ENCODE measurements at places on chromosomes 3 and 15.

DNA sequence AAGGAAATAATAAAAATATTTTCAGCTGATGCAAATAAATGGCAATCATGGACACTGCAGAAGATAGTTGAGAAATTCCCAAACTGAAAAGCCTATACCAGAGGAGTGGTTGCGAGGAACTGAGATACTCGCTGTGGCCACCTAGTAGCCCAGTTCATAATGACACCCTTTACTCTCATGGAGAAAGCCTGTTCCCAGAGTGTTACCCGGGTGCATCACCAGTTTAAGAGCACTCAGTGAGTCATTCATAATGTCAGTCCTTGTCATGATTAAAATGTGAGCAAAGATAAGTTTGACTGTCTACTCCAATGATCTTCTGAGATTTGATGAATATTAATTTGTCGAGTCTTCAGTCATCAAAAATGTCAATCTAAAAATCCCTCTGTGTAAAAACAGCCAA is 138.4 kb upstream of the LRRC3B start:
- DNase-seq: no peak

- DNase-seq: no peak
These were observed 50.9 kb upstream of the CHRNB4 start for GRCh38 chr15:78691851-78692421.

GRCh38 chr3:173889596-173889995 is 492.1 kb downstream of the NLGN1 start:
- no peak for DNase-seq

- DNase-seq: no peak
These were observed 49.9 kb downstream of the NMD3 start for GRCh38 chr3:161270991-161271390.

DNA sequence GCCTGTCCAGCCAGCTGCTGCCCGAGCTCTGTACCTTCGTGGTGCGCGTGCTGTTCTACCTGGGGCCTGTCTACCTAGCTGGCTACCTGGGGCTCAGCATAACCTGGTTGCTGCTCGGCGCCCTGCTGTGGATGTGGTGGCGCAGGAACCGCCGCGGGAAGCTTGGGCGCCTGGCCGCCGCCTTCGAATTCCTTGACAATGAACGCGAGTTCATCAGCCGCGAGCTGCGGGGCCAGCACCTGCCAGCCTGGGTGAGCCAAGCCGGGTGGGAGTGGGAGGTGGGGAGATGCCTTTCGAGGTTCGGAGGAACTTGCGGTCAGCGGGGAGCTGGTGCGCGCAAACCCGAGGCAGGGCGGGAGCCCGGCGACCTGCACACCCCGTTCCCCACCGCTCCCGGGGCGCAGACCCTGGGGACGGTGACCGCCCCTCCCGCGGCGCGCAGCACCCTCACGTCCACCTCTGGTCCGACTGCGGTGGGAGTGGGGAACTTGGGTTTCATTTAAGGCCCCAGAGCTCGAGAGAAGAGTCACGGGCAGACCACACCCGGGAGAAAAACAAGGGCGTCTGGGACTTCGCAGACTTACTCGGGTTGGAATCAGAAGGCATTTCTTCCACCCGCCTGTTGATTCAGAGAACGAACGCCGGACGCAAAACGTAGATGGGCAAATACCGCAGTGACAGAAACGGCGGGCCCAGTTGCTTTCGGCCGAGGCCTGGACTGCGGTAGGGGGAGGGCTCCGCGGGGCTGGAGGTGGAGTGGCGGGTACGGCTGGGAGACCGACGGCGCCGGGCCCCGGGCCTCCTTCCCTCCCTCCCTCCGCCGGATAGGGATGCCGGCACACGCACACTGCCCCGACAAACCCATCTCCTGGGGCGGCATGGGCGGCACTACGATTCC is 708 bp downstream of the ESYT3 start:
- no peak for DNase-seq

DNA sequence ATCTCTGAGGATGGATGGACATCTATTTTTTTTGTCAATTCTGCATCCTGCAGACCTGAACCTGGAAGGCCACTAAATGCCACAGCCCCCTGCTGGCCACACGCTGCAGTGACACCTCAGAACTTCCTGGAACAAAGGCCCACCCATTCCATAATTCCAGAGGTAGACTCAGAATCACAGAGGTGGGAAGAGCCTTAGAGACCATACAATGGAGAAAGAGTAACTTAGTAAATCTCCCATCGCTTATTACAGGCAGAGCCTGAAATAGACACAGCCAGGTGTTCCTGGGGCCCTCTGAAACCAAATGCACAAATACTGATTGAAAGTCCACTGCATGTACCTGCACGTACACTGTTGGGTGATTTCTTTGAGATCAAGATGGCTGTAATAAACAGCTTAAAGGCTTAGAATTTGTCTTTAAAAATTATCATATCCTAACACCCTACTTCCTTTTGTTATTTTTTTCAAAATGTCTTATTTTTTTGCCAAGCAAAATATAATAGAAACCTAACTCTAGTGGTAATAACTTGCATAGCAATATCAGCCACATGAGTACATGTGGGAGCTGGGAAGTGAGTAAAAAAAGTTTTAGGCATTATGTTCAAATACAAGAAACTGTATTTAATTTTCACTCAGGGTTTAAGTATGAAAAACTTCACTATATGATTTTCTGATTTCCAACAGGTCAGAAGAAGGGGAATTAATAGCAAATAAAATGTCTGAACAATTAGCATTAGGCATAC is 62.7 kb downstream of the EOMES start:
- peak; percentile 35 for DNase-seq

DNA sequence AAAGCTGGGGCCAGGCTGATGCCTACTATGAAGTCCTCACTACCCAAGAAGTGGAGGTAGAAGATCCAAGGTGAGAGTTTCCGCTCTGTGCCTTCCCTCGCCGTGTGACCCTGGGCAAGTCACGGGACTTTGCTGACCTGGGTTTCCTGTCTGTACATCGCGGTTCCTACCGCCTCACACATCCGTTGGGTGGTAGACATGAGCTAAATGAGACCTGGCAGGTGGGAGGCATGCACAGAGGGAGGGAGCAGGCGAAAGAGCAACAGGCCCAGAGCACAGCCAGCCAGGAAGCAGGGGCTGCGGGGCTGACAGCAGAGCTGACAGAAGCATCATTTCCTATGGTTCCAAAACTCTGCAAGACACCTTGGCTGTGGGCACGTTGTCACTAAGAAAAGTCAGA is 157.3 kb upstream of the BHLHE40 start:
- DNase-seq: peak; percentile 85

- DNase-seq: no peak
These were observed 425.3 kb upstream of the PROK2 start for GRCh38 chr3:72210261-72210660.

- no peak for DNase-seq
These were observed 277.9 kb downstream of the BBX start for GRCh38 chr3:107800710-107801109.

GRCh38 chr3:54356261-54357045 is 234.1 kb downstream of the CACNA2D3 start:
- no peak for DNase-seq

- no peak for DNase-seq
These were observed 7.5 kb upstream of the MTHFS start for GRCh38 chr15:79904271-79904670.

- DNase-seq: no peak
These were observed 32.6 kb downstream of the STT3B start for GRCh38 chr3:31565288-31565687.

- no peak for DNase-seq
These were observed 20.1 kb upstream of the CGNL1 start for GRCh38 chr15:57356178-57356577.

DNA sequence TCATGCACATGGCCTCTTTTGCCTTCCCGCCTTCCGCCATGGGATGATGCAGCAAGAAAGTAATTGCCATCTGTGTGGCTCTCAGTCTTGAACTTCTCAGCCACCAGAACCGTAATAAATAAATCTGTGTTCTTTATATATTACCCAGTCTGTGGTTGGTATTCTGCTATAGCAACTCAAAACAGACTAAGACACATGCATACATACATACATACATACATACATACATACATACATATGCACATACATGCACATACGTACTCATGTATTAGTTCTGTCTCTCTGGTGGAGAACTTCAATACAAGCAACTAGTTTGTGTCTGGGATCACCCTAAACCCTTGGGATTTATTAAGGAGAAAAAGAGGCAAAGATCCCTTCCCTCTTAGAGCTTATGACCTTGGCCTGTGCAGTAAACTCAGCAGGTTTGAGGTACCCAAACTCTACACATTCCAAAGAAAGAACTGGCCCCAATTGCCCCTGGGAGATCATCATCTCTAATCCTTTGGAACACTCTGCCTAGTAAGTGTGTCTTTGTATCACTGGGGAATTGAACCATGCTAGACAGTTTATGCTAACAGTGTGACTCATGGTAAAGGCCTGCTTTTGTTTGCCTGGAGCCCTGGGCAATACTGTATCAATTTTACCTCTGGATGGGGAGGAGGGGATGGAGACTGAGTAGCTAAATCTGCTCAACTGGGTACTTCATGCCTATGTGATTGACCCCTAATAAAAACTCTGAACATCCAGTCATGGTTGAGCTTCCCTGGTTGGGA is 115.6 kb upstream of the LMCD1 start:
- DNase-seq: no peak

DNA sequence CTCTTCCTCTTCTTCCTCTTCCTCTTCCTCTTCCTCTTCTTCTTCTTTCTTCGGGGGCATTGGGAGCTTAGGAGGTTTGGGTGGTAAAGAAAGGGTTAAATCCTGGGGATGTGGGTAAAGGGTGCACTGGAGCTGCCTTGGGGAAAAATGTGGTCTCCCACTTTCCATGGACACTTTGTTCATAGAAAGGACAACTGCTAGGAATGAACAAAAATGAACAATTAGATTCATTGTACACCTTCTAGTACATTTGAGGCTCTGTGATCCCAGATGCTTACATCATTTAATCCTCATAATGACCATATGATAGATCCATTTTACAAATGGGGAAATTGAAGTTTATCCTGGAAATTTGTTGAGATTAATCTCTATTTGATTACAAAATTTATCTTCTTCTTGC is 699.7 kb downstream of the TUSC7 start:
- no peak for DNase-seq

- DNase-seq: no peak
These were observed 53.7 kb downstream of the NKIRAS1 start for GRCh38 chr3:23863060-23863459.

DNA sequence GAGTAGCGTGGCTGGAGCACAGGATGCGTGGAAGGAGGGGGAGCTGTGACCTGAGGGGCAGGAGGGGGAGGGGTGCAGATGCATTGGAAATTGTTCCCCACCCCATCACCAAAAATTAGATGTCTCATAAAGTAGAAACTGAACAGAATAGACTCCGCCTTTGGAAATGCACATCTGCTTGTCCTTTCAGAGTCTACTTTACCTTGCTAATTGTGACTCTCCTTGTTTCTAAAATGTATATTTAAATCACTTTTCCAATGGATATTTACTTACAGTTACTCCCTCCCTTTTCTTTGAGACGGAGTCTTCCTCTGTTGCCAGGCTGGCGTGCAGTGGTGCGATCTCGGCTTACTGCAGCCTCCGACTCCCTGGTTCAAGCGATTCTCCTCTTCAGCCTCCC is 30.6 kb downstream of the SPG21 start:
- DNase-seq: no peak

DNA sequence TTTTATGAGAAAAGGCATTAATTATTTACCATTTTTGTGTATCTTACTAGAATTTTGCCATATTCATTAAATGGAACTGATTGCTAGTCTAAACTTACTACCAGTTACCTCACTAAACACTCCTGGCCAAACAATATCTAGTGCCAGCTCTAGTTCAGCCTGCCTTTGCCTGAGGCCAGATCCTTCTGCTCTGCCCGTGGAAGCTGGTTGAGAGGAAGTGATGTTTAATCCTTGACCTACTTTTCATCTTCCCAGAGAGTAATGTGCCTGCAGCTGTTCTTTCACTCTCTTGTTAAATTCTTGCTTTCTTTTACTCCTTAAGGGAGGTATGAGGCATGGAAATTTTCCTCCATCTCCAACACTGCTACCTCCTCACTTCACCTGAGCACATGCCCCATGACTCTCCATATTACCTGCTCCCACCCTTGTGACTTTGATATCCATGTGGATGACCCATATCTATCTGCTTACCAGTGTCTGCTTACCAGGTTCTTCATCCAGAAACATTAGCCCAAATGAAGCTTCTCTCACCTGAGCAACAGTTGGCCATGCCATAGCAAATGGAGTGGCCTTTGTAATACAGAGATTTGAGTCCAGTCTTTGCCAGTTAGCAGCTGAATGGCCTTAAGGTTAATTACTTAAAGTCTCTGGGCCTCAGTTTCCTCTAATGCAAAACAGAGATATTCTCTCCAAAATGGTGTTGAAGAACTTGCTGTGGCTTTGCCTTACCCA is 53.4 kb downstream of the UBE2E1 start:
- DNase-seq: no peak

GRCh38 chr3:16768956-16769355 is 115.8 kb upstream of the PLCL2 start:
- no peak for DNase-seq

- no peak for DNase-seq
These were observed 390.2 kb upstream of the SGO1 start for GRCh38 chr3:20576228-20576627.

GRCh38 chr3:177278016-177278415 is 80.7 kb upstream of the TBL1XR1 start:
- DNase-seq: no peak

DNA sequence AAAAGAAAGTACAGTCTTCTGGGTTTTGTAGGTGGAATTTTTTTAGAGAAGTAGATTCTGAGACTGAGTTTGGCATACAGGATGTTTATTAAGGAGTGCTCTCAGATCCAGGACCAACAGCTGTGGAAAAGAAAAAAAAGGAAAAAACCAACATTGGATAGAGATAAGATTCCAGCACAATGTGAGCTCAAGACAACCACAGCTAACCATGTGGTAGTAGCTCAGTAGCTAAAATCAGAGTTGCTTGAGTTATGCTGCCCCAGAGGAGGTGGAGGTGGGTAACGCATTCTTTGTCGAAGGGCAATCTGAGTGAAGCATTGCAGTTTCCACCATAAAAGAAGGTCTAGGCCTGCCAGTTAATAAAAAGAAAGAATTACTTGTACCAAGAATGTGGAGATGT is 904.3 kb downstream of the NSUN3 start:
- DNase-seq: no peak

DNA sequence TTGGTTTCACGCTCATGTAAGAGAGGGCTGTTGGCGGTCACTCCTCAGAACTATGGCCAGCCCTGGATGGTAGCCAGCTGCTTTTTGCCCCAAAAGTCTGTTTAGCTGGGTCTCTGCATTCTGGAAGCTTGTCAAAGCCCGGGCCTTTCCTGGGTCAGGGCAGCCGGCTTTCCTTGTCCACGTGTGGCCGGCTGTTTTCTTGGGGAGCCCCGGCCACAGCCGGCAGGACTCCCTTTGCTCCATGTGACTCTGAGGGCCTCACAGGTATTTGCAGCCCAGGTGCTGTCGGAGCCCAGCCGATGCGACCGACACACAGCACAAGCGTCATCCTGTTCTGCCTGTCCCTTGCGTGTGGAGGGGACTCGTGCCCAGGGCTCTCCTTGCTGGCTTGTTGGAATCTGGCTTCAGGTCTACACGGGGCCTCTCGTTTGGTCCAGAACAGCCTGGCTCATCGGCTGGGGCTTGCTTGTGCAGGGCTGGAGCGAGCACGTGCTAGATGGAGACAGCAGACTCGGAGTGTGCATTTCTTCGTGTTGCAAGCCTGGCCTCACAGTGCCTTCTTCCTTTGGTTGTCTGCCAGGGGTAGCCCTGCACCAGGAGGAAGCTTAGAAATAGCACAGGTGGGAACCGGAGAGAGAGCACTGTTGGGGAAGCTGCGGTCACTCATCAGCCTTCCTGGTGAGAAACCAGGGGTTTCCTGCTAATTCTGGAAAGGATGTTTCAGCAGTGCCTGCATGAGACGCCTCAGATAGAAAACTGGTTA is 51.5 kb downstream of the PGPEP1L start:
- DNase-seq: no peak
